Fibroblast of the aortic adventitia (primary cell): ENCODE measurements at places on chromosomes 3 and 15. TPM values are rescaled to one million over a fixed set of nuclear protein-coding genes. Genes with fewer than 3 reads are reported as not detected.

- DNase-seq, result peak; percentile 97
These were observed 263.9 kb upstream of the TGFBR2 start for GRCh38 chr3:30342318-30343060.

- no peak for DNase-seq
These were observed 76.7 kb downstream of the ADAMTS17 start for GRCh38 chr15:100264994-100265640.

GRCh38 chr3:59306436-59306835 lies 256.6 kb upstream of the CFAP20DC start:
- DNase-seq, result no peak

DNA sequence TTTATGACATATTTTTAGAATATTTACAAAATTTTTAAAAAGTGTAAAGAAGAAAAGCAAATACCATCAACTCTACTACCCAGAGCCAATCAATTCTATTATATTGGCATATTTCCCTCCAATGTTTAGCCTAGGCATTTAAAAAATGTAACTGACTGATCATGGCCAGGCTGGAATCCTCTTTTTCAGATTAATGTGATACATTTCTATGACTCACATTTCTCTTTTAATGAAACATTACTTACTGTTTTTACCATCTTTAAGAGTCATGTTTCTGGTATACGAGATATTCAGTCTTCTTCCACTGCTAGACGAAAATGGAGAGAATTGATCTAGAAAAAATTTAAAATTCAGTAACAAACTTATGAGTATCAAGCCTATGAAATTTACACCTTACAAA lies 53.4 kb upstream of the DCUN1D1 start:
- DNase-seq, result peak; percentile 12

Gene NRROS
- total RNA-seq, result 0.65 and 2.9 TPM in 2 replicates
